Suppressor macrophage treated with lipopolysaccharide for 1 hour (primary cell): ENCODE measurements at places on chromosomes 6 and 20.

GRCh38 chr20:50271176-50271575 lies 80.5 kb downstream of the CEBPB start:
- no peak for DNase-seq

GRCh38 chr6:81896525-81897503 lies 144.3 kb upstream of the TENT5A start:
- no peak for DNase-seq

DNA sequence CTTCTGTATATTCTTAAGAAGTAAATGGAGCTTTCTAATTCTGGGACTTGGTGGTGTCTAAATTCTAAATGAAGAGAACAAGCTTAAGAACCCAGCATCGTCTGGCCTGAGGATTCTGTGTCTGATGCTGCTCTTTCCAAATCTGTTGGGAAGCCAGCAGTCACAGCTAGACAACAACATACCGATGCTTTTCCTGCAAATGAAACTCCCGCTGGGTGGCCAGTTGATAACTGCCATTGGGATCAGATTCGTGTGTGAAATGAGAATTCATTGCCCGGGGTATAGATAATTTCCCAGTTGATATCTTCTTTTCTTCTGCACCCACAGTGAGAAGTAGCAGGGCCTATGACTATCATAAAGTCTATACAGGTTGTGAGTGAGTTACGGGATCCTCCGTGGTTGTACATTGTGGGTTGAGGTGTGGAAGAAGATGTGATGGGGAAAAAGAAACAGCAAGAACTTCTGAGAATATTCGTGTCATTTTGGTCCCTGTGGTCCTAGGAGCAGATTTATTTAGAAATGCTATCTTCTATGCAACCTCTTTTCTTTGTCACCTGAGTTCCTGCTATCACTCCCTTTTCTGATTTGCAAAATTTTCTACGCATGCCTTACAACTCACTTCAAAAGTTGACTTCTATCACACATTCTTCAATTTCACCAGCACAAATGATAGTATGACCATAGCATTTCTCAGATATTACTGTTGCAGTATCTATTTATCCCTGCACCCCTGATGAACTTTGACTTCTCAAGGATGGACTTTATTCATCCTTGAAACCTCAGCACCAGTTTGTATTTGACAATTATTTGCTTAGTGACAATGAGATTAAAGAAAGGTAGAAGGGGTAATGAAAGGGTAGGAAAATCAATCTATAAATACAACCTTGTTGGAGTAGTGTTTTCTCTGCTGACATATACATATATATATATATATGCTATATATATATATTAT lies 10.4 kb downstream of the NOX3 start:
- DNase-seq, result no peak

DNA sequence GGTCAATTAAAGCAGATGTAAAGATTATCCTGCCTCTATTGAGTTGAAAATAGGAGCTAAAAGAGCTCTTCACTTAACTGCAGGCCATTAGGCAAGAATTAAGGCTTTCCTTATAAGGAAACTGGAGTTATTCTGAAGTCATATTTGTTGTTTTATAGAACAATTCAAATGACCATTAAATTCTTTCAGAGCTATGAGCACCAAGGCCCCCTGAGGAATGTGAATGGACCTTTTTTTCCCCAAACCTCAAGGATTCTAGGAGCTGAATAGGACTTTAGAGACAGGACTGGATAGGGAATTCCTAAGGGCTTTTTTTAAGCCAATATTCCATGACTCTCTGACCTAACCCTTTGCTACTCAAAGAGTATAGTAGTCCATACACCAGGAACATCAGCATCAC lies 565.7 kb upstream of the BTBD3 start:
- no peak for DNase-seq
